Neural progenitor cell (in vitro differentiated cells): ENCODE measurements at places on chromosomes 2 and 18. TPM values are rescaled to one million over a fixed set of nuclear protein-coding genes. Genes with fewer than 3 reads are reported as not detected.

- DNase-seq, result no peak
Measured at GRCh38 chr18:51251625-51252024, 54.1 kb upstream of the MEX3C start.

- DNase-seq, result no peak
Measured at GRCh38 chr2:127101756-127102477, 5.0 kb downstream of the BIN1 start.

DNA sequence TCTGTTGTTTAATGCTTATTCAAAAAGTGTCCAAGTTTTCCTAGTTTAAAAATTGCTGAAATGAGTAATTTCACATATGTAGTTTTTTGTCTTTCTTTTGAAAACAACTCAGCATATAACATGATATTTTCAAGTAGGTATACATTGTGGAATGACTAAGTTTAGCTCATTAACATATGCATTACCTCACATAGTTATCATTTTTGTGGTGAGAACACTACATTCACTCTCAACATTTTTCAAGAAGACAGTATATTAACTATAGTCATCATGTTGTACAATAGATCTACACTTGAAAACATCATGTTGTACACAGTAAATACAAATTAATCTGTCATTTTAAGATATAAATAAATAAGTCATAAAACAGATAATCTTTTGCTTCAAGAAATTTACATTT lies 340.0 kb downstream of the CCDC85A start:
- no peak for DNase-seq

The RTP5 gene
- total RNA-seq, result not detected in 2 replicates

GRCh38 chr2:162720559-162721271 lies 117.9 kb downstream of the KCNH7 start:
- no peak for DNase-seq

The AQP4 gene
- total RNA-seq, result 0.09 and 0.12 TPM in 2 replicates

DNA sequence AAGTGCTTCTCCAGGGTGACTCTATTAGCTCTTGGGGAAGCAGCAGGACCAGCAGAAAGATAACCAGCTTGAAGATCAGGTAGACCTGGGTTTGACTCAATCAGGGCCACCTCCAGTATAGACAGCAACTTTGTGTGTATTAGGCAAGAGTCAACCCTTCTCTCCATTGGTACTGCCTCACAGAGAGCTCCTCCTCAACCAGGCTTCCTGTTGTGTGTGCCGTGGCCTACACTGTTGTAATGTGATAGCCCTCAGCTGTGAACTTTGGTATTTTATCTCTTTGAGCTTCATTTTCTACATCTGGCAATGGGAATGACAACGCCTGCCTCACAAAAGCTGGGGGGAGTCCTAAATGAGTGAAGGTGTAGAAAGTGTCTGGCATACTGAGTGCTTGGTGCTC lies 17.0 kb upstream of the MAP3K20 start:
- no peak for DNase-seq
